A549 treated with DMSO at 1 μM for 4 hours (cell line): ENCODE measurements at places on chromosomes 1 and 21. TPM values are rescaled to one million over a fixed set of nuclear protein-coding genes. Genes with fewer than 3 reads are reported as not detected.

C1orf185 gene
- total RNA-seq, result not detected in 5 replicates

NHLH2 gene
- 0.03 TPM in 1 of 5 replicates, not detected in the others for total RNA-seq

PTGS2 gene
- 10.0 to 16.4 TPM (median 13.3 TPM) in 5 replicates for total RNA-seq

TNNI3K gene
- total RNA-seq, result not detected in 5 replicates

TNN gene
- not detected in 5 replicates for total RNA-seq
